Activated CD8-positive, alpha-beta memory T cell treated with anti-CD3 and anti-CD28 coated beads, Interleukin-2, amount 50 U/mL, for 4 hours (primary cell): ENCODE measurements at places on chromosomes 12 and 14.

DNA sequence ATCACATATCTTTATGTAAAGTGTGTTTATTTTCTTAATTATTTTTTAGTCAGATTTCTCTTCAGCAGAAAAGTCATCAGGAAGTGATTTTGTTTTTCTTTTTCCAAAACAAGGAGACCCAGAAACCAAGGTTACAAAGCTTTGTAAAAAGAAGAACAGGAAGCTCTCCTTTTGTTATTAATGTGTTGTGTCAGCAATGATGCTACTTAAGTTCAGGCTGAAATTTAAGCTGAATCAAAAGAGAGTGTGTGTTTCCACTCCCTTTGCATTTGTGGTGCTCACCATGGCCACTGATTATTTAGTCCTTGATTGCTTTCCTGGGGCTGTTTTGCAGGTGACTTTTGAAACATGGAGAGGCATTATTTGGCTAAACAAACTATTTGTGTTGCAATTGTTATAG is 155.3 kb upstream of the ATP2B1 start:
- DNase-seq: no peak

DNA sequence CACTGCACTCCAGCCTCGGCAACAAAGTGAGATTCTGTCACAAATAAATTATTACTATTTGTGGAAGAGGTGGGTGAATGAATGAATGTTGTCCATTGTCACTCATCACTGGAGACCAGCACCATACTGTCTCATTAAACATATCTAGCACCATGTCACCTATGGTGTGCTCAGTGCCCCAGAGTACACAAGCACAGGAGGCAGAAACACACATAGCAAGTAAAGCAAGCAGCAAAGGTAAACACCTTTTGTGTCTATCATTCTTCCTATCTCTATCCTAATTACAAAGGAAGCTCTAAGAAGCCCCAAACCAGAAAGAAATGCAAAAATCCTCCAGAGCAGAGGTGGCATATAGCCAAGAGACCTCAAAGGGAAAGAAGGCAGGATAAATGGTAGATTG is 9.2 kb downstream of the ERO1A start:
- no peak for DNase-seq

DNA sequence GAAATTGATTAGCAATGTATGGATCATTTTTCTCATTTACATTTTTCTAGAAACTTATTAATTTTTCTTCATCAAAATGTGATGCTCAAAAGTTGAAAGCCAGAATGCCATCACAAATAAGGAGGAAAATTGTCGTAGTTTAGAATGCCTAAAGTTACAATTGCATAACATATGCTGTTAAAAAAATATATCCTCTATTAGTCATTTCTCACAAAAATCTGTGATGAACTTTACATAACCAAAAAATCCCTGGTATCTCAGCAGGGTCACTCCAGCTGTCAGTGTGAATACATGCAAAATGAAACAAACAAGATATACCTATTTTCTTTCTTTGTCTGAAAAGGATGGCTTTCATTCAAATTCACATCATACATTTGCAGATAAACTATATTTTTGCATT is 358.9 kb downstream of the PAWR start:
- DNase-seq: no peak

DNA sequence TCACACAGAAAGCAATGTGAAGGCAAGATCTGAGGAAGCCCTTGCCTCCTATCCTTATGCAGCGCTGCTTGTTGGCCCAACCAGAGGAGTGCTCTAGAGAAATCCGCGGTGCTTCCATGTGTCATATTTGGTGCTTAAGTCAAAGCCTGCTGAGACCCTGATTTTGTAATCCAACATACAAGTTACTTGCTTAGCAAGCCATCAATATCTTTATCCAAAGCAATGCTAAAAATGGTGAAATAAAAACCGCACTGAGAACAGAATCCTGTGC is 250.0 kb downstream of the MED13L start:
- no peak for DNase-seq

DNA sequence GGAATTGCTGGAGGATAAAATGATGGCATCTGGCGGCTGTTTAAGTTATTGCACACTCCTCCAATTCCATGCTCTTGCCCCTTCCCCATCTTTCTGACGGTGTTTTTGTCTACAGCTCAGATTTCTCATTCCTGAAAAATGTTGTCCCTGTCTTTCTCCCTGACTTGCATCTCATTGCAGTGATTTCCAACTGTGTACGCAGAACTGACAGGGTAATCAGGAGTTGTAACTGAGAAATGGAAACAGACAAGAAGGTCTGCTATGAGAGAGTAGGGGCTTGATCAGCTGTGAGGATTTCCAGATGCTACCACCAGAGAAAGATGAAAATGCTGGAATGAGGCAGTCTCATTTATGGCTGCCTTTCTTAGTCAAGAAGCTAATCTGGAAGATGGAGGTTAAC is 1.3 kb downstream of the ERP27 start:
- no peak for DNase-seq

DNA sequence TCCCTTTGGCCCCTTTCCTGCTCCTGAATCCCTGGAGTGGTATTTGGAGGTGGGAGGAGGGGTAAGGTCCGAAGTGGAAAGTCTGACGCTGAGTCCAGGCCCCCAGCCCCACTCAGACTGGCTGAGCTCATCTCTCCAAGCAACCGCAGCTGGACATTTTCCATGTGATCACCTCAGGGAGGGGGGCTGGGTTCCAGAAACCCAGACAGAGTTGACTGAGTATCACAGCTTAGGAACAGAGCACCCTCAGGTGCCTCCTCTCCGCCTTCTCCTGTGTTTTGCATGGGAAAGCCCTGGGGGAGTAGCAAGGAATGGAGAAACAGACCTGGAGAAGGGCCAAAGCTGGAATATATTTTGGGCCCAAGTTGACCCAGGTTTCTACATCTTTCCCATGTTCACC is 8.0 kb upstream of the ITGA5 start:
- DNase-seq: no peak

- DNase-seq: no peak
Measured at GRCh38 chr12:61860451-61860850, 399.8 kb upstream of the USP15 start.

GRCh38 chr14:66662374-66662773 is 154.4 kb downstream of the GPHN start:
- DNase-seq: no peak

DNA sequence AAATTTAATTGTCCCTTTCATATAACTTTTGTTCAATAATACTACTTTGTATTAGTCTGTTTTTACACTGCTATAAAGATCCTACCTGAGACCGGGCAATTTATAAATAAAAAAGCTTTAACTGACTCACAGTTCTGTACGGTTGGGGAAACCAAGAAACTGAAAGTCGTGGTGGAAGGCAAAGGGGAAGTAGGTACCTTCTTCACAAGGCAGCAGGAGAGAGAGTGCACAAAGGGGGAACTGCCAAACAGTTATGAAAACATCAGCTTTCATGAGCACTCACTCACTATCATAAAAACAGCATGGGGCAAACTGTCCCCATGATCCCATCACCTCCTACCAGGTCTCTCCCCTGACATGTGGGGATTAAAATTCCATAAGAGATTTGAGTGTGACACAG is 1069.0 kb downstream of the FSCB start:
- DNase-seq: no peak

- DNase-seq: no peak
Measured at GRCh38 chr14:71776471-71777360, 155.5 kb upstream of the RGS6 start.

DNA sequence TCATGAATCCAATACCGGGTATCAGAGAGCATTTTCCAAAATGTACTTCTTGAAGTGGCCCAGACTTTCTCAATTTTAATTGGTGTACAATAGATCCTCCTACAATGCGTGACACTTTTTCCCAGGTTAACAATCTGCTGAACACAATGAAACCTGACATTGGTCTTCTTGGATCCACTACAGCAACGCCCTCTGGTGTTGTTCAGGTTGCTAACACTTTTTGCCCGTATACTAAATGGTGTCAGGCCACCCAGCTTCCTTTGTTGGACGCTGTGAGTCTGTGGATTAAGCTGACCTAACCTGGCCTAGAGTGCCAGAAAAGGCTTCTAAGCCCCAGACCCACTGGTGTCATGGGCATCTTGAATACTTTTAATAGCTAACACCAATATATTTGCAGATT is 89.2 kb downstream of the KCNK10 start:
- no peak for DNase-seq

GRCh38 chr12:116241157-116241759 is 36.2 kb downstream of the MED13L start:
- no peak for DNase-seq

DNA sequence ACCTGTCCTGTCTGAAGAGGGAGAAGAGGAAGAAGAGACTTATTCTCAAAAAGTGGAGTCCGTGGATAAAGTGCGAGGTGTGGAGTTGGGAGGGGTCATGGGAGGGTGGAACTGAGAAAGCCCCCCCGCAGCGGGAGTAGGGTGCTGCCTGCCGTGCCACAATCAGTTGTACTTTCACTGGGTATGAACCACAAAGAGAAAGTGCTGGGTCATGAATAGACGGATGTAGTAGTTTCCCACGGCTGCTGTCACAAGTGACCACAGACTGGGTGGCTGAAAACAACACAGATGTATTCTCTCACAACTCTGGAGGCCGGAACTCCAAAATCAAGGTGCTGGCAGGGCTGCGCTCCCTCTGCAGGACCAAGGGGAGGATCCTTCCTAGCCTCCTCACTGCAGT is 5.5 kb downstream of the DNAH10 start:
- DNase-seq: no peak

GRCh38 chr12:117485984-117486839 is 124.8 kb upstream of the NOS1 start:
- DNase-seq: no peak

DNA sequence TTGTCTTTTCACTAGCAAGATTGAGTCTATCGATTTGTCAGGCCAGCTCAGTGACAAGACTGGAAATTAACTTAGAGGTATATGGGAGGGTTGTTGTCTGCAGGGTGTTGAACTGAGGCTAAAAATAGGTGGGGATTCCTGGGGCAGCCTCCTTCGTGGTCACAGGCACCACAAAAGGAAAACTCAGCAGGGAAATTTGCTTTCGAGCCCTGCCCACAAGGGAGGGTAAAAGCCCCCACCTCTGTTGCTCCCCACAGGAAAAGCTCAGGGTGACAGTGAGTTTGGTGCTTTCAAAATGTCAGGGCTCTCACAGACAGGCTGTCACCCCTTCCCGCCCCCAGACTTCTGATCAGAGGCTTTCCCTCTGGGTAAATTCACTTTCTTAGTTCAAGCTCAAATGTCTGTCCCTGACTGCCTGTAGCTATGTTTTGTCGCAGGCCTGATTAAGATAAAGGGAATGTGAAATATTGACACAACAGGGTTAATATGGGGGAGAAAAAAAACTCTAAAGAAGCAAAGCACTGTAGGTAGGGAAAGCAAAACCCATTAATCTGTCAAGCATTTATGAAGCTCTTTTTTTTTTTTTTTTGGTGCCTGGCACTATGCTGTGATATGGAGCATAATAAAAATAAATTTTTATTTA is 11.7 kb upstream of the NFKBIA start:
- DNase-seq: peak; percentile 79

DNA sequence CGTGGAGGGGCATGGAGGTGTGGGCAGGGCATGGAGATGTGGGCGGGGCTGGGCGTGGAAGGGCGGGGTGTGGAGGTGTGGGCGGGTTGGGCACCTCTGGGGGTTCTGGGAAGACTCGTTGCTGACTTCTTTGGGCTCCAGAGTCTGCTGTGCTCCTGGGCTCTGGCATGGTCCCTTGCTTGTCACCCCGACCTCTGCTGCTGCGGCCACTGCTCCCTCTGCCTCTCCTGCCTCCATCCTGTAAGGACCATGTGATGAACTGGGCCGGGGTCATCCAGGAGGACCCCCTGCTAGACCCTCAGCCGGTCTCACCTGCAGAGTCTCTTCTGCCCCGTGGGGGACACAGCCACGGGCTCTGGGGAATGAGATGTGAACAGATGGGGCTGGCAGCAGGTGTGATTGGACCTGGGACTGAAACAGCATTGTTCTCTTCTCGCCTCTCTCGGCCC is 15.3 kb downstream of the NOC4L start:
- peak; percentile 12 for DNase-seq

DNA sequence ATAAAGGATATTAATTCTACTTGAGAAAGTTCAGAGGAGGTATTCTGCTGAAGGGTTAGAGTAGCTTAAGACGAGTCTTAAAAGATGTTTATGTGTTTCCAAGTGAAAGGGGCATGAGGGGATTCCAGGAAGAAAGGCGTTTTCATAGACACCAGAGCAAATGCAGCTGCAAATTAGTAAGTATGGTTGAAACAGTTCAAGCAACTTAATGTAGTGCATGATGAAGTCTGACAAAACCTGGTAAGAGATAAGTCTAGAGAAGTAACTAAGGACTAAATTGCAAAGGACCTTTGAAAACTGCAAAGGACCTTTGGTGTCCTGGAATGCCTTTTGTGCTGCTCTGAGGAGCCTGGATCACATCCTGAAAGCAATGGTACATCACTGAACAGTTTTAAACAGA is 11.5 kb downstream of the LUM start:
- DNase-seq: no peak

GRCh38 chr12:12503384-12504078 is 59.1 kb downstream of the DUSP16 start:
- DNase-seq: no peak

GRCh38 chr14:102012336-102012735 is 48.0 kb downstream of the DYNC1H1 start:
- no peak for DNase-seq

GRCh38 chr12:62192180-62192902 is 67.9 kb upstream of the USP15 start:
- peak; percentile 23 for DNase-seq

- no peak for DNase-seq
Measured at GRCh38 chr12:55681142-55682077, 26.3 kb downstream of the ITGA7 start.

- no peak for DNase-seq
Measured at GRCh38 chr14:56284641-56285040, 166.4 kb downstream of the PELI2 start.

GRCh38 chr14:26996246-26996645 is 398.4 kb upstream of the NOVA1 start:
- no peak for DNase-seq

GRCh38 chr12:132026796-132027500 is 77.2 kb downstream of the EP400 start:
- DNase-seq: no peak

- no peak for DNase-seq
Measured at GRCh38 chr14:70045844-70046535, 142.8 kb downstream of the SLC8A3 start.

DNA sequence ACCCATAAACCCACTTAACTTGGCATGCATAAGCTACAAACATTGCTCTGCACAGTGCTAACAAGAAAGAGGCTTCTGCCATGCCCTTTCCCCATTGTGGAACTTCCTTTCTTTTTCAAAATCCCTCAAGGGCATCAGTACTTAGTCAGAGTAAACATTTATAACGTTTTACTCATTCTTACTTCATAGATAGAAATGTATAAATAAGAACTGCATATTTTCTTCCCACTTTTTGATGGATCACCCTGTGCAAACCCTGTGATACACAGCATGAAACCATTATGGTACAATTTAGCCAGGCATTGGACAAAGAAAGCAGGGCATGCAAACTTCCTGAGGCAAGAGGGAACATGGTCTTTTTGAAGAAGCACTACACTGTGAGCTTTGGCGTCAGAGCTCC is 113.8 kb upstream of the FOXG1 start:
- no peak for DNase-seq

DNA sequence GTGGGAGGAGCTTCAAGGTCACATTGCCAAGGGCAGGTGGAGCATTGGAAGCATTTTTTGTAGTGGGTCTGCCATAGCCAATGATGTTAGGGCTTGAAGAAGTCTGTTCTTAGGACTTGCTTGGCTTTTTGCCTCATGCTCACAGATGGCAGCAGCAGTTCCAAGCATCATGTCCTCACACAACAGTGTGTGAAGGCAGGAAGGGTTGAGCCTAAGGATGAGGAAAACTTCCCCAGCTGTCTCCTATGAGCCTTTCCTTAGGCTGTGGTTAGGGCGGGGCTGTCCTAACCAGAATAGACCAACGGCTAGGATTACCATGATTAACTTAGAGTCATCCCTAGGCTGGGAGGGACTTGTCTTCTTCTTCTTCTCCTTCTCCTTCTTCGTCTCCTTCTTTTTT is 76.2 kb upstream of the KCNA1 start:
- DNase-seq: no peak
